ENCODE measurements at places on chromosomes 4 and X.

DNA sequence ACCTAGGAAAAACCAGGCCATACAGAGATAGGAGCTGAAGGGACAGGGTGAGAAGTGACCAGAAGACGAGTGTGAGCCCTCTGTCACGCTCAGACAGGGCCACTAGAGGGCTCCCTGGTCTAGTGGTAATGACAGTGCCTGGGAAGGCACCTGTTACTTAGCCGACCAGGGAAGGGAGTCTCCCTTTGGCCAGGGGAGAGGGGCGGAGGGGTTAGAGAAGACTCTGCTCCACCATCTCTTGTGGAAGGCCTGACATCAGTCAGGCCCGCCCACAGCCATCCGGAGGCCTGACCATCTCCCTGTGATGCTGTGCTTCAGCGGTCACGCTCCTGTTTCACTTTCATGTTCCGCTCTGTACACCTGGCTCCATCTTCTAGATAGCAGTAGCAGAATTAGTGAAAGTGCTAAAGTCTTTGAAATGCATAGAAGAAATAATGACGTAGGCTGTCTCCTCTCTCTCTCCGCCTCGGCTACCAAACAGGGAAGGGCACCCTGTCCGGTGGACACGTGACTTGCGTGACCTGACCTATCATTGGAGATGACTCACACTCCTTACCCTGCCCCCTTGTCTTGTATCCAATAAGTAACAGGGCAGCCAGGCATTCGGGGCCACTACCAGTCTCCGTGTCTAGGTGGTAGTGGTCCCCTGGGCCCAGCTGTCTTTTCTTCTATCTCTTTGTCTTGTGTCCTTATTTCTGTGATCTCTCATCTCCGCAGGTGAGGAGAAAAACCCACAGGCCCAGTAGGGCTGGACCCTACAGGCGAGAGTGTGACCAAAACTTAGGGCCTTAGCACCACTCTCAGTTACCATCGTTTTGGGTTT is 26.7 kb downstream of the HTT-AS start:
- DNase-seq = peak; percentile 26

DNA sequence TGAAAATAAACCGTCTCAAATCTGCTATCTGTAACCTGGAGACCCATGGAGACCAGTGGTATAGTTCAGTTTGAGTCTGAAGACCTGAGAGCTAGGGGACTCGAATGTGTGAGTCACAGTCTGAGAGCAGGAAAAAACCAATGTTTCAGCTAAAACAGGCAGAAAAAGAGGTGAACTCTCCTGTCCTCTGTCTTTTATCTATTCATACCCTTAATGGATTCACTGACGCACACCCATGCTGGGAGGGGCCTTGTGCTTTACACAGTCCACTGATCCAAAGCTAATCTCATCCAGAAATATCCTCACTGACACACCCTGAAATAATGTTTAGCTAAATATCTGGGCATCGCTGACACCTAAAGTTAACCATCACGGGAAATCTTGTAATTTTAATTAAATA is 297.9 kb downstream of the GPM6A start:
- no peak for DNase-seq

GRCh38 chr4:15469402-15470127 is at the start of gene CC2D2A:
TSS of gene CC2D2A (plus strand) at chr4:15469882. CDS start at chr4:15475933, 6,051 bp downstream.
- no peak for DNase-seq

GRCh38 chr4:66235876-66236275 is 565.6 kb upstream of the EPHA5 start:
- no peak for DNase-seq

DNA sequence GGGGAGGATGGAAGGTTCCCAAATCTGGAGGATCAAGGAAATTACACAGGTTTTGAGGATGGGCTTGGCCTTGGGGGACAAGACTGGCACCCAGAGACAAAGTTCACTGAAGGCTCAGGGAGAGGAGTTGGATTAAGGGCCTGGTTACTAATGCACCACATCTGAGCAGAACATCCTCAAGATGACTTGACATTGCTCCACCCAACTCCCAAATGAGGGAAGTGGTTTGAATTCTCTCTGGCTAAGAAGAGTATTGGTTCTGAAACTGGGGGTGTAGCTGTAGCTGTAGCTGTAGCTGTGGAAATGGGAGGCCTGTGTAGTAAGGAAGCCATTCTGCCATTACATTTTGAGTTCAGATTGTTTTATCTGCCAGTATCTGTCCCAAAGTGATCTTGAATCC is 129.4 kb downstream of the RASL11B start:
- no peak for DNase-seq

DNA sequence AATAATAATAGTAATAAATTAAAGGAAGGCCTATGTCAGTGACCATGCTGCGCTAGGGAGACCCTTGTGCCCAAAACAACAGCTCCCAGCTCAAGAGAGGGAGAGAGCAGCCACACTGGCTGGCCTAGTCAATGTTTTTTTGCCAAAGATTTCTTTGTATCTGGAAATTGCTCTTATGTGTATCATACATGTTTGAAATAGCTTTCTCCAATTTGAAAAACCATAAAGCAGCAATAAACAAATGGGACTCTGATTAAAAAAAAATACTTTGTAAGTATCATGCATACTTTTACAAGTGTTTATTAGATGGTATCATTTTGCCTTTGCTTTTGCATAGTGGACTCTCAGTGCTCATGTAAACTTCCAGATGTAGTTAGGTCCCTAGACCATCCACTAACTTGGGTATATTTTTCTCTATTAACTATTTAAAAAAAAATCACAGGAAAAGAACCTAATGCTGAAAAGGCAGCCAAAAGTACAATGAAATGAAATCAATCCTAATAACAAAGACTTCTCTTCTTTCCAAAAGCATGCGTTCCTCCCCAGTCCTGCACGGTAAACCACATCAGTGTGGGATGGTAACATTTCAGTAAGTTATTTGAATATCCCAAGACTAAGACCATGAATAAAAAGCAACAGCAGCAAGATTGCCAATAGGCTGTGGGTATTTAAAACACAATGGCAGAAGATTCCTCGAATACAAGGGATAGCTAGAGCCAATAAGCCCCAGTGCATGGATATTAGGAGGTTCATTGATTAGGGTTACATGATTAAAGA is 117.6 kb downstream of the PALLD start:
- no peak for DNase-seq

GRCh38 chrX:13836575-13836974 is 19.7 kb upstream of the GPM6B start:
- DNase-seq = no peak

DNA sequence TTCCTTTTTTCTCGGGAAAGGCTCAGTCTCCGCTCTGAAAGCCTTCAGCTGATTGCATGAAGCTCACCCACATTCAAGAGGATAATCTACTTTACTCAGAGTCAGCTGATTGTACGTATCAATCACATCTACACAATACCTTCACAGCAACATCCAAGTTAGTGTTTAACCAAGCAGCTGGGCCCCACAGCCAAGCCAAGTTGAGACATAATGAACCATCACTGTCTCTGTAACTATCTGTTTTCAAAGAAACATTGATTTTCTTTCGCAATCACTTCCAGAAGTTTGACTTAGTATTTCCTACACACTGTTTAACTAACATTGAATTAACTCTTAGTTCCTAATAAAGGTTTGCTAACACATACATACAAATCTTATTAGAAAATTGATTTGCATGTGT is 40.3 kb downstream of the RWDD4 start:
- DNase-seq = no peak

DNA sequence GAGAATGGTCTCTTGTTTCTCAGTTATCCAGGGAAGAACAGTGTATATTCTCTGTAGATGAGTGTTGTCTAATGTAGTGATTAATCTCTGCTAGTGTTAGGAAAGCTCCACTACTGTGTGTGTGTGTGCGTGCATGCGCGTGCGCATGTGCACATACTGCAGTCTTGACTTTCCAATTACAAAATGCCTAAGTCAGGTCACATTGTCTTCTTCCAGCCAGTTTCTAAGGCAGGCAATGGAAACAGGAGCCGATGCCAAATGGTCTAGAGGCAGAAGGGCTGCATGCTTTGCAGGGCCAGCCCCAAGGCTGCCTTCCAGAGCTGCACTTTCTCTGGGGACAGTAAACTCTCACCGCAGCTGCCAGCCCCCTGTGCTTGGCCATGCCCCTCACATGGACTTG is 30.5 kb upstream of the NAP1L5 start:
- no peak for DNase-seq

Data from stimulated activated CD4-positive, alpha-beta T cell treated with anti-CD3 and anti-CD28 coated beads, Interleukin-1b, Interleukin-23, amount 100 ng/mL, for 1 hour (primary cell).